ENCODE measurements at places on chromosomes 2 and 18.
A peak's percentile ranks its signal among the peaks of the same experiment; 100 is the strongest.

- no peak for DNase-seq
- H3K4me3 ChIP-seq = no peak overlapping the region
- H3K4me1 ChIP-seq = peaks cover 14% of the 10 kb centered on the region
- no peaks in the 10 kb centered on the region for H3K36me3 ChIP-seq
Measured at GRCh38 chr2:23401427-23402204, 16.6 kb downstream of the KLHL29 start.

GRCh38 chr2:217873371-217873770 is 129.4 kb downstream of the TNS1 start:
- no peaks in the 10 kb centered on the region for H3K4me1 ChIP-seq
- H3K27me3 ChIP-seq = no peaks in the 10 kb centered on the region
- peaks cover 97% of the 10 kb centered on the region for H3K36me3 ChIP-seq
- no peak overlapping the region for H3K27ac ChIP-seq

DNA sequence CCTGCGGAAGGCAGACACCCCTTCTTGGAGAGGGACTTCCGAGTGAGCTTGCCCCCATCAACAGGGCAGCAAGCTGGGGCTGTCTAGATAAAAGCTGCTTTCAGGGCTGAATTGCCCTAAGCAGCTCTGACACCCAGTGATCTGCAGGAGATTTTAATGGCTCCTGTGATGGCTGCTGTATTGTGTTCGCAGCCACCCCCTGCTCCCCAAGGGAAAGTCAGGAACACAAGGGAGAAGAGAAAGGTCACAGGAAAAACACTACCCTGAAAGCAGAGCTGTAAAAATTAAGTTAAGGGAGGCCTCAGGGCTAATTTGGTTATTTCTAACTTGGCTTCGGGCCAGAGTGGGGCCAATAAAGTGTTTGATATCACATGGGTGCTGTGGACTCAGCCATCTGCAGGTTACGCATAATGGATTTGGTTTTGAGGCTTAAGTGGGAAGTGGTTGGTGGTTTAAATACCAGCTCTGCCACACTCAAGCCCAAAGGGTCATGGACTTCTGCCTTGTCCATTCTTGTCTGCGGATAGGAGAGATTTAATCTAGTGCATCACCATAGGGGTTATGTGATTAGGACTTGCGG is 147.6 kb downstream of the CLIP4 start:
- no peaks in the 10 kb centered on the region for H3K36me3 ChIP-seq
- no peak for DNase-seq
- no peaks in the 10 kb centered on the region for H3K4me1 ChIP-seq
- H3K4me3 ChIP-seq = no peak overlapping the region
- H3K27ac ChIP-seq = no peak overlapping the region
- H3K27me3 ChIP-seq = no peaks in the 10 kb centered on the region

- no peaks in the 10 kb centered on the region for H3K27me3 ChIP-seq
- H3K4me3 ChIP-seq = no peak overlapping the region
- DNase-seq = peak; percentile 85
- H3K27ac ChIP-seq = peak overlapping the region; percentile 70
- no peaks in the 10 kb centered on the region for H3K36me3 ChIP-seq
- H3K4me1 ChIP-seq = peaks cover 8% of the 10 kb centered on the region
Measured at GRCh38 chr2:176491172-176491904, 222.1 kb downstream of the MTX2 start.

- H3K27me3 ChIP-seq = peaks cover 100% of the 10 kb centered on the region
- no peak overlapping the region for H3K27ac ChIP-seq
Measured at GRCh38 chr2:176081376-176081836, 2.4 kb downstream of the EVX2 start.

- H3K4me1 ChIP-seq = peaks cover 66% of the 10 kb centered on the region
- H3K27ac ChIP-seq = no peak overlapping the region
- no peak for DNase-seq
- H3K27me3 ChIP-seq = no peaks in the 10 kb centered on the region
- H3K36me3 ChIP-seq = no peaks in the 10 kb centered on the region
Measured at GRCh38 chr2:179235463-179236108, 29.0 kb downstream of the SESTD1 start.

DNA sequence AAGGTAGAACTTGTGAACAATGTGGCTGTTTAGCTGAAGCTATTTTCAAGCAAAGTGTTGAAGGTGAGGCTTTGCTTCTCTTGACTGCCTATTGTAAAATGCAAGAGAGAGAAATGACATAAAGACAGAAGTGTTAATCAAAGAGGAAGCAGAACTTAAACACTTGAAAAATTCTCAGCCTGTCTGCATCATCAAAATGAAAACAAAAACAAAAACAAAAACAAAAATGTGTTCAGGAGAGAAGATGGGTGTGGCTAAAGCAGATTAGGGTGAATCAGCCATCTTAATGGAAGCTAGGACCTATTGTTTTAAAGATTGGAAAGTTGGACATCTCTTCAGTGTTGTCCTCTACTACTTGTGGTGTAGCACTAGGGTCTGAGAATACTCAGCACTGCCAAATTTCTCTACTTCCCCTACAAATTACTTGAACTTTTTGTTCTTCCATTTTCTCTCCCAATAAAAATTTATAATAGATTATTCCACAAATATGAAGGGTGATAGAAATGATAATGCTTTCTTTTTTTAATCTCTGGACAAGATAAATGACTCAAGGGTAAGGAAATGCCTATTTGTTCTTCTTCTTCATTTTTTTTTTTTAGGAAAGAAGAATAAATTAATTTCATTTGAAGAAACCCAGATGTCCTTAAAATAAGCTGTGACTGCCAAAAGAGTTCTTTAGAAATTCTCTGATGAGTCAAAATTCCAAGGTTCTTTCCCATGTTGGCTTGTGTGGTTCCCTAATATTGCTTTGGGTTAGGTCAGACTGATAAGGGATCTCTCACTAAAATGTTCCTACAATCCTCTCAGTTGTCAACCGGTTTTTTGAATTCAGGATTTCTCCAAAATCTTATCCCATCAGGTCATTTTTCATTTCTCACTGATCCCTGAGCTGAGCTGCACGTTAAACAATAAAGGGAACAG is 571.2 kb upstream of the ZEB2 start:
- no peak overlapping the region for H3K4me3 ChIP-seq
- no peaks in the 10 kb centered on the region for H3K36me3 ChIP-seq
- no peaks in the 10 kb centered on the region for H3K4me1 ChIP-seq
- peak; percentile 53 for DNase-seq

DNA sequence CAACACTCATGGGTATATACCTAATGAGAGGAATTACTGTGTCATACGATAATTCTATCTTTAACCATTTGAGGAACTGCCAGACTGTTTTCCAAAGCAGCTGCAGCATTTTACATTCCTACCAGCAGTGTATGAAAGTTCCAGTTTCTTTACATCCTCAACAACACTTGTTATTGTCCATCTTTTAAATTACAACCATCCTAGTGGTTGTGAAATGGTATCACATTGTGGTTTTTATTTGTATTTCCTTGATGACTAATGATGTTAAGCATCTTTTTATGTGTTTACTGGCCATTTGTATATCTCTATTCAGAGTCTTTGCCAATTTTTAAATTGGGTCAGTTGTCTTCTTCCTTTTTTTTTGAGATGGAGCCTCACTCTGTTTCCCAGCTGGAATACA is 4.0 kb upstream of the CKAP2L start:
- no peaks in the 10 kb centered on the region for H3K27me3 ChIP-seq
- peaks cover 18% of the 10 kb centered on the region for H3K4me1 ChIP-seq
- no peak for DNase-seq
- H3K27ac ChIP-seq = no peak overlapping the region
- H3K36me3 ChIP-seq = no peaks in the 10 kb centered on the region
- no peak overlapping the region for H3K4me3 ChIP-seq

DNA sequence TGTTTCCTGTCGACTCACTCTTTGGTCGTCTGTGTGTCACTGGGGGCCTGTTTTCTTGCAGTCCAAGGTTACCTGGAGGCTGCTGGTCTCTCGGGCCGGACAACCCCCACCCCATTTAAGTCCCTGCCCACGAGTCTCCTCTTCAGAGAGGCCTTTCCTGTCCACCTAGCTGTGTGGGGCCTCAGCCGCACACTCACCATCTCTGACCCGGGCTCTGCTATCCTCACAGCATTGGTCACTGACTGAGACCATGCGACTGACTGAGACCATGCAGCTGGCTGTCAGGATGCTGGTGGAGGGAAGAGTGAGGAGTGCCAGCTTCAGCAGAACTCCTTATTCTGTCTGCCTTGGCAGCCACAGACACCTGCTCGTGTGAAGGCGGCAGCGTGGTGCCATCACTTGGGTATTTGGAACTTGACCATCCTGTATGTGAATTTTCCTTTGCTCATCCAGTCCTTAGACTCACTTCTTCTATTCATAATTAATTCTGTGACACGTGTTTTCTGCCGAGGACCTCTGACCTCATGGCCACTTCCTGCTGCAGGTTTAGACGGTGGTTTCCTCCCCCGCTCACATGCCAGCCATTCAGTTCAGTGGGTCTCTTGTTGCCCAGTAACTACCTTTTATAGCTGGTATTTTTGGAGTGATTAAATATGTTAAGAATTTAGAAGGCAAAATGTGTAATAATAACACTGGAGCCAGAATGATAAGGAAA is 47.5 kb upstream of the ASB1 start:
- no peaks in the 10 kb centered on the region for H3K27me3 ChIP-seq
- H3K4me1 ChIP-seq = peaks cover 40% of the 10 kb centered on the region
- DNase-seq = peak; percentile 42
- peaks cover 14% of the 10 kb centered on the region for H3K36me3 ChIP-seq
- no peak overlapping the region for H3K4me3 ChIP-seq

DNA sequence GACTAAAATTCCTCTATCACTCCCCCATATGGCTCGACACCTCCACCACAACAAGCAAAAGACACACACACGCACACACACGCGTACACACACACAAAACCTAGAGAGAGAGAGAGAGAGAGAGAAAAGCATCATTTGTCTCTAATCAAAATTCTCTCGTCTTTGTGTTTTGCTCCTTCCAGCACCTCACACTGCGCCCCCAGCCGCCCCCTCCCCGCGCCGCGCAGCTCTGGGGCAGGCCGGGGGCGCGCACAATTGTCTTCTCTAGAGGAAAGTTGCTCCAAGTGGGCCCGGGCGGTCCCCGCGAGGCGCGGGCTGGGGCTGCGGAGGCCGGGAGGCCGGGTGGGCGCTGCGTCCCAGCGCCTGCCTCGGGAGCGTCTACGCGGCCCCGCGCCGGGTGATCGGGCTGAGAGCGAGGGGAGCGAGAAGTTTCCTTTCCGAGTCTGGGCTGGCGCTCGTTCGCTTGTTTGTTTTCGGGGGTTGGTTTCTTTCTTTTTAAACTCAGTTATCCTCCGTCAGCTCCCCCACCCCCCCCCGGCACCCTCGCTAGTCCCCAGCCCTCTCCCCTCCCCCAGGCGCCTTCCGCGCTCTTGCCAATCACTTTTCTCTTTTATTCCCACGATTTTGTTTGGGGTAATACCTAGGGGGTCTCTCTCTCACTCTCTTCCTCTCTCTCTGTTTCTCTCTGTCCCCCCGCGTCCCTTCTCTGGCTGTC is 4.1 kb downstream of the ZEB2 start:
- peak overlapping the region; percentile 95 for H3K27ac ChIP-seq
- no peaks in the 10 kb centered on the region for H3K36me3 ChIP-seq
- peaks cover 26% of the 10 kb centered on the region for H3K4me1 ChIP-seq
- peaks cover 100% of the 10 kb centered on the region for H3K27me3 ChIP-seq

GRCh38 chr2:218878926-218879761 is 1.5 kb upstream of the WNT10A start:
- peaks cover 17% of the 10 kb centered on the region for H3K4me1 ChIP-seq
- H3K27me3 ChIP-seq = peaks cover 64% of the 10 kb centered on the region
- no peak overlapping the region for H3K4me3 ChIP-seq
- H3K27ac ChIP-seq = no peak overlapping the region

- H3K27me3 ChIP-seq = no peaks in the 10 kb centered on the region
- no peak for DNase-seq
- no peak overlapping the region for H3K27ac ChIP-seq
- H3K4me1 ChIP-seq = peaks cover 31% of the 10 kb centered on the region
- H3K36me3 ChIP-seq = peaks cover 33% of the 10 kb centered on the region
Measured at GRCh38 chr2:197464175-197464574, 10.8 kb downstream of the COQ10B start.

DNA sequence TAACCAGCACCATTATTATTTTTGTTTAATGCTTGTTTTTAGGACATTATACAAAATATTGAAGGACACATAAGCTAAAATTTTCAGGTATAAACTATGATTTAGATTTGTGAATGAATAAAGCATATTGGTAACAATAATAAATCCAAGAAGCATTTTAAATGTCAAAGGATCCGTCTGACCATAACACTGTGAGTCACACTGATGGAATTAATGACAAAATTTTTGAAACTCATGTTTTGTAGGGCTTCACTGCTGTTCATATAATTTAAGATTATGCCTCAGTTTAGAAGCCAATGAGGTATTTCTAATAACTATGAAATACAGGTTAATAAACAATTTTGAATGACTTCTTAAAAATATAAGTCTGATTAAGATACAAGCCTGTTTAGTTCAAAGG is 124.6 kb downstream of the TMEFF2 start:
- H3K4me1 ChIP-seq = no peaks in the 10 kb centered on the region
- no peak overlapping the region for H3K4me3 ChIP-seq
- no peaks in the 10 kb centered on the region for H3K36me3 ChIP-seq
- DNase-seq = no peak
- H3K27me3 ChIP-seq = no peaks in the 10 kb centered on the region

DNA sequence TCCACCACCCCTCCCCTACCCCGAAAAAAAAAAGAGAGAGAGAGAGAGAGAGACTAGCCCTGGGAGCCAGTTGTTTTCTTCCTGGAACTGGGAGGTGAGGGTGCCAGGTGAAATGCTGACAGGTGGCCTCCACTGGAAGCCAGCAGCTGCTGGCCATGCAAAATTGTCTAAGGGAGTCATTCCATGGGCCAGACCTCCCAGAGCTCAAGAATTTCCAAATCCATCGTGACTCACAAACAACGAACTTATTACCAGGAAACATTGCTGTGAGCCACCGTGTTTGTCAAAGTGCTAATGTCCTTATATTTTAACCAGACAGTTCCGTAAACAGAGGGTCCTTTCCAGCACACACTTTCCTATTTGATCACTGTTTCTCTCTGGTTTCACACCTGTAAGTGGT is 68.5 kb upstream of the PID1 start:
- no peaks in the 10 kb centered on the region for H3K27me3 ChIP-seq
- no peak overlapping the region for H3K4me3 ChIP-seq
- no peak overlapping the region for H3K27ac ChIP-seq
- H3K4me1 ChIP-seq = no peaks in the 10 kb centered on the region

- DNase-seq = no peak
- peaks cover 23% of the 10 kb centered on the region for H3K4me1 ChIP-seq
- peak overlapping the region; percentile 60 for H3K27ac ChIP-seq
Measured at GRCh38 chr2:73970141-73970803, 14.4 kb upstream of the TET3 start.

DNA sequence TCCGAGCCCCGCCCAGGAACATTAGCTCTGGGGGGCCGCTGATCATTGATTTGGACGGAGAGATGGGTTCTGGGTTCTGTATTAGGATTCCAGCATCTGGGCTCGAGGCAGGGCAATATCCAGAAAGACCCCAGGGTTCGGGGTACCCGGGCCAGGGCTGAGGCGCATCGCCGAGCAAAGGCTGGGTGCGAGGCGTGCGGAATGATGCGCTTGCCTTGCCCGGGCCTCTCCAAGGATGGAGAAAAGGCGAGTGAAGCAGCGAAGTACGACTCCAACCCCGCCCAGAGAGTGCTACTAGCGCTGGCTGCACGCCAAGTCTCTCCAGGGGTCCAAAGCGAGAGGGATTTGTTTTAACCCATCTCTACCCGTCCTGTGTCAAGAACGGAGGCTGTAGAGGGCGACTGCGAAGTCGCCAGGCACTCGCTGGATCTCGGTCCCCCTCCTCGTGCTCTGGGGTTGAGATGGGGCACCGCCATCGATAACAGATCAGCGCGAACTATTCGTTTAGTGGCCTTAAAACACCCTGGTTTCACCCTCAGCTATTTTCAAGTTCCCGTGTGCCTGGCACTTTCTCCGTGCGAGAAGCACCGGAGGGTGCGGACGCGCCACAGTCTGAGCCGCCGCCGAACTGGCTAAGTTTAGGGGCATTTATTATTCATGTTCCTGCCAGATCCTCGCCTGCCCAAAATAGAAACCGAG is 1.9 kb downstream of the ADCYAP1 start:
- peaks cover 54% of the 10 kb centered on the region for H3K27me3 ChIP-seq
- DNase-seq = peak; percentile 36
- H3K4me1 ChIP-seq = peaks cover 53% of the 10 kb centered on the region
- no peak overlapping the region for H3K27ac ChIP-seq
- no peaks in the 10 kb centered on the region for H3K36me3 ChIP-seq
- H3K4me3 ChIP-seq = peak overlapping the region; percentile 39

Data from stomach (tissue), 19 donors.